ENCODE measurements at places on chromosomes 7 and 10.
A peak's percentile ranks its signal among the peaks of the same experiment; 100 is the strongest.

DNA sequence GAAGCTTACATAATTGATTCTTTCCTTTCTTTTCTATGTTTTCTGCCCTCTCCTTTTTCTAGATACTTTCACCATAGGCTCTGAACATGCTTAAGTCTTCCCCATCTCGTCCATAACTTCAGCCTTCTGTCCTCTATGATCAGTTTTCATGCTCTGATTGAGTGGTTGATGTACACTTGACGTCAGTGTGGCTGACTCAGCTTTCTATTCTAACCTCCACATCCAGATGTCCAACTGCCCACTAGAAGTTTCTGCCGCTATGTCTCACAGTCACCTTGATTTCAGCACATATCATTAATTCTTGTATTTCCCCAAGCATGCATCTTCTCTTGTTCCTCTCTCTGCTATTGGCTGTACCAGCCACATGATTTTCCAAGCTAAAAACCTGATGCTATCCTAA is 15.0 kb downstream of the CDK14 start:
- no peak for DNase-seq

GRCh38 chr7:101379302-101379701 is 16.6 kb downstream of the COL26A1 start:
- DNase-seq, result no peak

- DNase-seq, result no peak
Measured at GRCh38 chr7:81618396-81619014, 151.3 kb downstream of the HGF start.

DNA sequence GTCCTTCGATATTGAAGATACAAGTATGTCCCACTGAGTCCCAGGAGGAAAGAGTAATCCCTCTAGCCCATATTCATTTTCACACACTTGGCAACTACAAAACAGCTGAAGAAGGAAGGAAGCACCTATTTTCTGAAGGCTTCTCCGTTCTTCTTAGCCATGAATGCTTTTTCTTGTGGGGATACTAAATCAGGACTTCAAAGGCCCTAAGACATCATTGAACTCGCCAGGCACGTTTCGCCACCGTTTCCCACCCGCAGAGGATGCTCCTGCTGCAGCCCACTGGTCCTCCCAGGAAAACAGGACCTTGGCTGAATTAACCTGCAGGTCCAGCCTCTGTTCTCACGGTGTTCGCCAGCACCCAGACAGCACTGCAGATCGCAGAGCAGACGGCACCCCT is 561.5 kb downstream of the DNAJB6 start:
- DNase-seq, result no peak

- no peak for DNase-seq
Measured at GRCh38 chr7:70525991-70526390, 606.0 kb upstream of the GALNT17 start.

- DNase-seq, result no peak
Measured at GRCh38 chr7:100093498-100093897, 4.7 kb downstream of the COPS6 start.

DNA sequence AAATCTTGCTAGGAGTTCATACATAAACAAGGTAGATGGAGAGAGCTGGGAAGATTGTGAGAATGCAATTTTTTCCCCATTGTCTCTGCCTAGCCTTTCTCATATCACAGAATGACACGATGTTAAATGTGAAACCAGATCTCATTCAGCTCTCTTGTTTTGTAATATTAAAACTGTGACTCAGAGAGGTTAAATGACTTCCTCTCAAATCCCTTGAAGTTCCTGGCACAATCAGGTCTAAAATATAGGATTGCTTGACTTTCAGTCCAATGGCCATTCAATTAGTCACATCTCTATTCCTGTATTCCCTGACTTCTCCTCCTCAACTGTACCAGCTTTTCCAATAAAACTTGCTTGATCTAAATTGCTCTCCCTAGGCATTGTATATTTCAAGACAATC is 3.1 kb downstream of the ANKRD22 start:
- DNase-seq, result no peak

GRCh38 chr7:33066771-33067170 is 4.2 kb upstream of the NT5C3A start:
- DNase-seq, result no peak

GRCh38 chr10:96803288-96803664 is 28.8 kb upstream of the LCOR start:
- DNase-seq, result no peak

DNA sequence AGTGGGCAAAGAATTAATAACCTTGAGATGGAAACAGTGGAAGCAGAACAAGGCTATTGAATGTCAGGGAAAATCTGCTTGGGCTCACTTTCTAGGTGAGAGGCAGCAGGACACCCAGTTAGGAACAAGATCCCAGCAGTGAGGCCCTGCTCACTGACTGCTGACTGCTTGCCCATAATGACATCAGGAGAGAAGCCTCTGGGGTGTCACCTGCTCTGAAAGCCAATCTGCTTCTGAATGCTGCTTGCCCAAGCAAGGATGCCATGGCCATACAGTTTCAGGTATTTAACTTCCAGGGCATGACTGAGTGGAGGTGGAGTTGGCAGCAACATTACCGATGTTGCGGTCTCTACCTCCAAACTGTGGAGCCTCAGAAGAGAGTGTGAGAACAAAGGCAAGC is 11.7 kb upstream of the WAPL start:
- DNase-seq, result no peak

DNA sequence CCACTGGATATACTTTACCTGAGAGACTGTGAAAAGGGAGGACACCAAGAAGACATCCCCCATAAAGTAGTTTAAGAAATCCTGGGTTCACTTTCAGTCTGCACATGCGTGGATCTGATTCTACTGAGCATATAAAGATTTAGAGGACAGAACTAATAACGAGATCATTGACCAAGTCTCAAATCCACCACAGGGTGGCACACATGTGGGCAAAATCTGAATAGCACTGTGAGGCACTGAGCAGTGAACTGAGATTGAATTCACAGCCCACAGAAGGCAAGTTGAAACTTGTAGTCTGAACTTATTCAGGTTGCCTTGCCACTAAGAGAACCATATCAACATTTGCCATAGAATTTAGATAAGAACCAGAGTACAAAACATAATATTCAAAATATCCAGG is 818.6 kb downstream of the GRID1 start:
- DNase-seq, result no peak

DNA sequence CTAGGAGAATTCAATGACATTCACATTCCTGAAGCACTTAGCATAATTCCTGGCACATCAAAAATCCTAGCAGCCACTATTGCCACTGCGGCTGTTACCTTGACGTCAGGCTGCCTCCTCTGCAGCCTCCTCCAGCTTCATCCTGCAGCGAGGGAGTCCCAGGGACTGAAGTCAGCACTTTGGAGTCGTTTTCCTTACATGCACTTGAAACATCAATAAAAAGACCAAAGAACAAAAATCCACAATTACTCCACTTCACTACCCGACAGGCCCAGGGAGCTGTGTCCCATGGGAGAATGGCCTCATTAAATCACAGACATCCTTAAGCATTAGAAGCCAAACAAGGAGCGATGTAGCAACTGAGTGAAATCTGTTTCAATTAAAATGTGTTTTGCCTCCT is 48.6 kb upstream of the NANOS1 start:
- peak; percentile 37 for DNase-seq

- no peak for DNase-seq
Measured at GRCh38 chr10:124105045-124105444, 11.6 kb upstream of the CHST15 start.

DNA sequence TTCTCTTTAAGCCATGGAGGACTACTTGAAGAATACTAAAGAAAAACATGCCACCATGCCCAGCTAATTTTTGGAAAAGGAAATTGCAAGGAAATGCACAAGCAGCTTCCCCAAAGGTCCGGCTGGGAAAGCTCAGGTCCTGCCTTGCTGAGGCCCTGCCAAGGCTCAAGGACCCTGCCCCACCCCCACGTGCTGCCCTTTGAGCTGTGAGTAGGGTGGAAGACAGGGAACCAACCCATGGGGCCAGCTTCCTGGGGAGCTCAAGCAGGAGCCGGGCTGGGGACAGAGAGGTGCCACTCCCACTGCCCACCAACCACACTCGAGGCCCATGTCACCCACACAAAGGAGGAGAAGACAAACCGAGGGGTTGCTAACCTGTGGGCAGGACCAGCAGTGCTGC is 78.2 kb downstream of the SLIT1 start:
- no peak for DNase-seq

DNA sequence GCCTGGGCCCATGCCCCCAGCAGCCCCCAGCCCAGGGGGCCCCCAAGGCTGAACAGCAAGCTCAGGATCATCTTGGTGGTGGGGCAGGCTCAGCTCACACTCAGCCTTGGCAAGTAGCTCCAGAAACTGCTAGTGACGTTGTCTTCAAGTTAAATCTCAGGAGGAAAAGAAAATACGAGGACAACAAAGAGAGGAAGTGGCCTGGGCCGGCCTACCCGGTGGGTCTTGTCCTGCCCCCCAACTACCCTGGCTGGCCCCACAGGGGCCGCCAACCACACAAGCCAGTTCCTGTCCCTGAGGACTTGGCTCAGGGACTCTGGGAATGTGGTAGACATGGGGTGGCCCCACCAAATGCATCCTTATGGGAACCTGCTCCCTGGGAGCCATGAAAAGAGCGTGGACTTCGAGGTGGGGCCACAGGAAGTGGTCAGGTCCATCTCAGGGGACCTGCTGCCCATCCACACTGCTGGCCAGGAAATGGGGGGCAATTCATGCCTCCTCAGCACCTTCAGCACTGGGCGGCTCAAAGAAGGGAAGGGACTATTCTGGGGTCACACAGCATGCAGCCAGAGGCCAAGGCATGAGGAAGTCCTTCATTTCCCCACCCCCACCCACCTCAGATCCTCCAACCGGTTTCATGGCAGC is at the start of gene MMRN2:
TSS of gene MMRN2 (minus strand) at position 145 of the 645 bp plus-strand sequence. CDS start at position 71, 74 bp downstream.
- peak; percentile 84 for DNase-seq

DNA sequence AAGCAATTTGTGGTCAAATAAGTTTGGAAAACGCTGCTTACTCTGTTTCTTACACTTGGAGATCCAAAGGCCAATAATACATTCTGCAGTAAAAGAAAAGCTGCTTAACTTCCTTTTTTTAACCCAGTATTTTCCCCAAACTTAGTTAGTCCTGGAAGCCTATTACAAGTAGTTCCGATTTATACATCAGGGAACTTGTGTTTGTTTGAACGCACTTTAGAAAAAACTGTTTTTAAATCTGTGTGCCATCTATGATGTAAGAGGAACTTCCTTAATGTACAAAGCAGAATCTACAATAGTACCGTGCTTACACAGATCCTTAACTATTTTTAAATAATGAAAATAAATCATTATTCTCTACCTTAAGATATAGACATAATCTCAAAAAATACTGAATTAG is 23.0 kb downstream of the SFR1 start:
- no peak for DNase-seq

Measured in vagina (tissue), 2 donors.